ENCODE measurements at places on chromosomes 12 and 14.

- DNase-seq, result no peak
Observed at GRCh38 chr12:92010368-92010767, 135.3 kb downstream of the BTG1 start.

- no peak for DNase-seq
Observed at GRCh38 chr14:103549361-103550311, 12.8 kb downstream of the BAG5 start.

DNA sequence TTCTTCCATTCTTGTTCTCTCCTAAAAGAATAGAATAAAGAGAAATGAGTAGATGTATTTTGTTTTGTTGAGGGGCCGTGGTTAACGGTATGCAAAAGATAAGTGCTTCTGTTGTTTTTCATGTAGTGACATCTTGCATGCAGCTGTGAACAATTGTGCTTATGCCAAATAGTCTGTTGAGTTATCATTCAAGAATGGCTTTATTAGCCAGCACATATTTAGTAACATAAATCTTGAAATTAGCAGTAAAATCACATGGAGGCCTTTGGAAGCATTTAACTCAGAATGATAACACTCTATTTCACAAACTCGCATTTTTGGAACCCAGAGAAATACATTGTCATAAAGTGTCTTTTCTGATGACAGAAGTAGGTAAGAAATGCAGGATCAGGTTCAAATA lies 1772.0 kb upstream of the FLRT2 start:
- no peak for DNase-seq

- no peak for DNase-seq
Observed at GRCh38 chr12:42565633-42566032, 23.9 kb downstream of the PRICKLE1 start.

- DNase-seq, result no peak
Observed at GRCh38 chr12:84658877-84659276, 253.7 kb downstream of the SLC6A15 start.

- DNase-seq, result no peak
Observed at GRCh38 chr14:103710771-103711377, 4.4 kb downstream of the XRCC3 start.

- DNase-seq, result no peak
Observed at GRCh38 chr12:2409656-2410265, 357.0 kb downstream of the CACNA1C start.

GRCh38 chr14:23321572-23322547 lies 603 bp downstream of the PABPN1 start:
- no peak for DNase-seq

DNA sequence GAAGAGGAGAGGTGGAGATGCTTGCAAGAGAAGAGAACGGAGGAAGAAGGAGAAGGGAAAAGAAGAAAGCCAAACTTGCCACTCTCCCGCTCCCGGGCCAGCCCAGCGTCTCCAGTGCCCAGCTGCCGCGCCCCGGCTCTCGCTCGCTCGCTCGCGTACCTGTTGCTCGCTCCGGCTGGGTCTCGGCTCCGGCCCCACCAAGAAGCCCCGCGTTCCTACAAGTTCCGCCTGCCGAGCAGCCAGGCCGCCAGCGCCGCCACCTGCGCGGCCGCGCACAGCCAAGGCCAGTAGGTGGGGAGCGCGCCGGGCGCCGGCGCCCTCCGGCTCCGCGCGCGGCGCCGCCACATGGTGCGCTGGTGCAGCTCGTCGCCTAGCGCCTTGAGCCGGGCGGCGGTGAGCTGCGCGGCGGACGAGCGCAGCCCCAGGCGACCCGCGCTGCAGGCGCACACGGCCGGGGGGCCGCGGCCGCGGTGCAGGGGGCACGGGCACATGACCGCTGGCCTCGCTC lies 370 bp downstream of the HRK start:
- DNase-seq, result no peak

DNA sequence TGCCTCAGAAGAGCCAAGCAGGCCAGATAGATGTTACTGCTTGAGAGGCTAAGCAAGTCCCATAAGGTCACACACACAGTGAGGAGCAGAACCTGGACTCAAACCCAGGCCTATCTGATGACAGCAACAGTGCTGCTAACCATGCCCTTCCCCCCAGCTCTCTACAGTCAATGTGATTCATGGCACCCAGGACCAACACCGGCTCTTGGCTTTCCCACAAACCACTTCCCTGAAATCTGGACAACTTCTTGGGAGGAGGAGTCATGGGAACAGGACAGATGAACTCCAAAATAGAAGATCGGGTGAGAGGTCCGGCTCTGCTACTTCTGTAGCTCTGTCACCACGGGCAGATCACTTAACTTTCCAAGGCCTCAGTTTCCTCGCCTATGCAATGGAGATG lies 716 bp upstream of the PTGDR start:
- DNase-seq, result no peak

DNA sequence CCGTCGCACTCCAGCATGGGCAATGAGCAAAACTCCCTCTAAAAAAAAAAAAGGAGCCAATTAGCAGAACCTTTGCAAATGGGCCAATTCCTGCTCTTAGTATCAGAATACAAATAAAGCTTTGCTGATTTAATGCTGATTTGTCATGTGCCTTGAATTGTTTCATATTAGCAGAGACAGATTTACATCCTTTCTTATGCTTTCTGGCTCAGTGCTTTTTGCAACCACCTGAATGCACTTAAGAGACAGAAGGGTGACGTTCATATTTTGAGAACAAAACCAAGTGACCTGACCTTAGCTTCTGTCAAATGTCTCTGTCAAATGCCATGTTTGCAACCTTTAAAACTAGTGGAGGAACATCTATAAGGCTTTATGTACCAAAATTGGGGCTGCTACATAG lies 43.8 kb upstream of the YAF2 start:
- DNase-seq, result no peak

DNA sequence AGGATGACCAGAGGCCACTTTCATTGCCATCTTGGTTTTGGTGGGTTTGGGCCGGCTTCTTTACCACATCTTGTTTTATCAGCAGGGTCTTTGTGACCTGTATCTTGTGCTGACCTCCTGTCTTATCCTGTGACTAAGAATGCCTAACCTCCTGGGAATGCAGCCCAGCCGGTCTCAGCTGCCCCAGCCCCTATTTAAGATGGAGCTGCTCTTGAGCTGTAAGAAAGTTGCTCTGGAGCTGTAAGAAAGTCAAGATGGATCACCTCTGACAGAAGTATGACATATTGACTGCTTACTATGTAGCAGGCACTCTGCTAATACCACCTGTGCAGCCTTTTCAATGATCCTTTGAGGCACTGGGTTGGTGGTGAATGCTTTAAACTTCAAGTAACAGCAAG lies 52.1 kb downstream of the RIN3 start:
- DNase-seq, result no peak

- DNase-seq, result no peak
Observed at GRCh38 chr12:79911889-79912656, 22.8 kb downstream of the PPP1R12A start.

DNA sequence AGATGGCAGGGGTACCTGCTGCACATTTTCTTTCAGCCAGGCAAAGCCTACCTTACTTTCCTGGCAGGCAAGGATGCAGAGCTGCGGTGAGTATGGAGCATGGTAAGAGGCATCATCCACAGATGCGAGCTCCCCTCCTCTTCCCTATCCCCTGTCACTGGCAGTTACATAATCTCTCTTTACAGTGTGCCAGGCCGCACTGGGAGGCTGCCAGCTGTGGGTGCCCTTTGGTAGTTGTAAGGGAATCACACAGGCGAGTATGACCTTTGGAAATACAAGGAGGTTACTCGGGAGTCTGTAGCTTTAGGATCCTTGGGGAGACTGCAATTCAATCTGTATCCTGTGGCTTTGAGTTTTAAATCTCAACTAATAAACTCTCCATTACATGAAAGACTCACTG lies 132.5 kb downstream of the KTN1 start:
- DNase-seq, result no peak

DNA sequence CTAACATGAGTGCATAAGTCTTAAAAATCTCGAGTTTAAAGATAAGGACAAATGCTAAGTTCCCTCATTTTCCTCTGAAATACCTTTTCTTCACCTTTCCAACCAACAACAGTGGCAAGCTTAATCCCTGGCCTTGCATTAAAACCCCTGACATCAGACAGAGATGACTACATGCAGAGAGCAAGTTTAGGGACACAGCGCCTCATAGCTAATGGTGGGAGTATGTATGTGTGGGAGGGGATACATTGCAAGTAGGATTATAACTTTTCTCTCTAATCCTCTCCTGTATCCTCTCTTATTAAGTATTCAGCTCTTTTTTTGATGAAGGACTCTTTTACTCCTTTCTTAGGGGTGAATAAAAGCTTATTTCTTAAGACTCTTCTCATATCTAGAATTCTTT lies 547.1 kb downstream of the CCER1 start:
- DNase-seq, result no peak

GRCh38 chr12:112091563-112091962 lies 17.0 kb downstream of the NAA25 start:
- no peak for DNase-seq

- no peak for DNase-seq
Observed at GRCh38 chr12:90965204-90965603, 10.2 kb upstream of the CCER1 start.

DNA sequence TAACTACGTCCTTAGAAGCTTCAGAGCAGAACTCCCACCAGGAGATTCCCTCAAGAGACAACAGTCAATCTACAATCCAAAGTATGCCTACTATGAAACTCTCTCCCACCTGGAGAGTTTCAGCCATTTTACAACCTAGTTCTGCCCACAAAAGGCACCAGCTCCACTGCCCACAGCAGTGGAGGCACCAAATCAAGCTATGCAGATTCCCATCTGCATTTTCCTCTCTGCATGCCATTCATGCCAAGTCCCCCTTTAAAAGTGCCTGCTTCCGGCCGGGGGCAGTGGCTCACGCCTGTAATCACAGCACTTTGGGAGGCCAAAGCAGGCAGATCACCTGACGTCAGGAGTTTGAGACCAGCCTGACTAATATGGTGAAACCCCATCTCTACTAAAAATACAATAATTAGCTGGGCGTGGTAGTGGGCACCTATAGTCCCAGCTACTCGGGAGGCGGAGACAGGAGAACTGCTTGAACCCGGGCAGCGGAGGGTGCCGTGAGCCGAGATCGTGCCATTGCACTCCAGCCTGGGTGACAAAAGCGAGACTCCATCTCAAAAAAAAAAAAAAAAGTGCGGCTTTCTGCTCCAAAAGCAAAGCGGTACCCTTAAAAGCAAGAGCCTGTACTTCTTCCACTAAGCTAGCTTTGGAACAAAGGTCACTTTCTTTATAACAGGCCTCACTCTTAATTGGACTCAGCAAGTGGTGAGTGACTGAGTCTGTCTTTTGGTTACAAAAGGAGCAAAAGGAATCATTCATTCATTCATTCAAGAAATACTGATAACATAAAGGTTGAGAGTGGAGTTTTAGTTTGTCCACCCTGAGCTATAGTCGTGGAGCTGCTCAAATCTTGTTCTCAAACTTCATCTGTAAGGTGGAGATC lies 10.1 kb upstream of the DLGAP5 start:
- no peak for DNase-seq

DNA sequence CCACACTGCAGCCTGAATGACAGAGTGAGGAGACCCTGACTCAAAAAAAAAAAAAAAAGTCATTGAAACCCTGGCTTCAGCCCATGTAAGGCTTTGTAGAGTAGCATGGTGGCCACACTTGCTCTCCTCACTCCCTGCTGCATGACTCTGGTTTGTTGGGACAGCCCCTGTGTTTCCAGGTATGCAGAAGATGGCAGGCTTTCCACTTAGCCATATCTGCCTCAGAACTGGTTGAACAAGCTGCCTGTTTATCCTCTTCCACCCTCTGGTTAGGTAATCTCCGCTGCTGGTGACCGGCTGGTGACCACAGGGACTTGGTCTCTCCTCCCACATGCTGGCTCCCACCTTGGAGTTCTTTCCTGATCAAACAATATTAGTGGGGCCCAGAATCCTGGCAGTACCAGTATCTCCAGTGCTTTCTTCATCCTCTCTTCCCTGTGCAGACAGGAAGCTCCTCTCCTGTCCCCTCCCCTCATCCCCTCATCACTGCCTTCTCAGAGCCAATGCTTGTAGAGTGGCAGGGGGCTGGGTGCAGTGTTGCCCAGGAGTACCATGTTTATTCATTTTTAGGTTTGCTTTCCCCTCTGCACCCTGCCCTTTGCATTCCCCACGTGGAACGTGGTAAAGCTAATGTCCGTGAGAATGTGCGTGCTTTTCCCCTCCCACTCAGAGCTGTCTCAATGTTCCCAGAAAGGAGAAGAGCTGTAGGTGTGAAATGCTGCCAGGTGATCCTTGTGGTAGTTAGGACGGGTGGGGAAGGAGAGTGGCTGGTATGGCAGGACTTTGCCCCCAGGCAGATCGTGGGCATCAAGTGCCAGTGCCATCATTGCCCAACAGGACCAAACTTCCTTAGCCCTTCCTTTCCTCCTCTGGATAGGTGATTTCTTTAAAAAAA lies 11.3 kb downstream of the ABHD12B start:
- no peak for DNase-seq

- no peak for DNase-seq
Observed at GRCh38 chr12:29945904-29946303, 162.2 kb upstream of the TMTC1 start.

DNA sequence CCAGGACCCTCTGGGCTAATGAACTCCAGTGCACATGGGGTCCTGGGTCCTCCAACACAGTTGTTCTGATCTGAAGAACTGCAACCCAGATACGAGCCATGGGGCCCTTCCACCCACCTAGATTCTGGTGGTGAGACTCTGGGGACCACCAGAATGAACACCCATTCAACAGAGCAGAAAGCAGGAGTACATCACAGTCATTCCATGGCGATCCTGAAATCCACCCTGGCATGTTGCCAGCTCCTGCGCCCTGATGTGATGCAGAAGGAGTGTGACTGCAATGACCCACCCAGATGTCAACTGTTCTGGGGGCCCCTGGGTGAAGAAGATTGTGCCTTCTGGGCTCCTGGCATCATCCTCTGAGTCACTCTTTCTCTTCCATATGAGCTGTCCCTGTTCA lies 211.6 kb downstream of the KIF26A start:
- DNase-seq, result no peak

DNA sequence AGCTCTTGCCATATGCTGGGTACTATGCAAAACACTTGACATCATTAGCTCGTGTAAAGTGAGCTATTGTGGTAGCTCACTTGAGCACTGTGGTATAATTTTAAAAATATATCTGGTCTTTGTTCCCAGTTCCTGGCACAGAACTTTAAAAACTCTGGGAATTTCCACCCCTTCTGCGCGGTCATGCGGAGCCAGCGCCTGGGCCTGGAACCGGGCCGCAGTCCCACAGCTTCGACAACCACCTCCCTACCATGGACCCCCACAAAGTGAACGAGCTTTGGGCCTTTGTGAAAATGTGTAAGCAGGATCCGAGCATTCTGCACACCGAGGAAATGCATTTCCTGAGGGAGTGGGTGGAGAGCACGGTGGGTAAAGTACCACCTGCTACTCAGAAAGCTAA lies 123.1 kb downstream of the NUAK1 start:
- DNase-seq, result no peak

DNA sequence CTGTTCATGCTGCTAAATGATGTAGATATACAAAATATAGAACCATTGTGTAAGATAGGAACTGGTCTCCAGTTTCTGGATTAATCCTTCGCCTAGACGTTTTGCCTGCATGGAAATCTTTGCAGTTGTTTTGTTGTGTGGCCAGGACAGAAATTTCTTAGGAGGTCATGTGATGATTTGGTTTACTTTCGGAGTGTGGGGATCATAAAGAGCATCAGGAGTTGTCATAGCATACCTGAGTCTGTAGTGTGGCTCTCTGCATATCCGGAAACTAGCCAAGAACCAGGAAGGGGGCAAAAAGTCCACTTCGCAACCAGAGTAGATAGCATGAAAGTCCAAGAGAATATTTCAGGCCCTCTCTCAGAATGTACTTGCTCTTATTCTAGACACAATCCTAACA lies 3.1 kb downstream of the SAMD4A start:
- DNase-seq, result no peak

Measured in KG1 (cell line).